ENCODE measurements at places on chromosomes 11 and 22. TPM values are rescaled to one million over a fixed set of nuclear protein-coding genes. Genes with fewer than 3 reads are reported as not detected.
A peak's percentile ranks its signal among the peaks of the same experiment; 100 is the strongest.

Gene IL17REL
- 0.10 TPM for total RNA-seq

Gene GSTT2
- total RNA-seq: not detected

- peaks cover 52% of the 10 kb centered on the region for H3K4me1 ChIP-seq
- no peak for DNase-seq
- H3K27ac ChIP-seq: no peak overlapping the region
- H3K27me3 ChIP-seq: no peaks in the 10 kb centered on the region
Measured at GRCh38 chr22:22682807-22683667, 38.6 kb downstream of the GGTLC2 start.

GRCh38 chr11:94794287-94795168 is 26.4 kb downstream of the AMOTL1 start:
- no peaks in the 10 kb centered on the region for H3K4me1 ChIP-seq
- H3K36me3 ChIP-seq: no peaks in the 10 kb centered on the region
- DNase-seq: no peak
- H3K4me3 ChIP-seq: no peak overlapping the region
- H3K27ac ChIP-seq: no peak overlapping the region

- no peaks in the 10 kb centered on the region for H3K27me3 ChIP-seq
- H3K27ac ChIP-seq: no peak overlapping the region
- no peaks in the 10 kb centered on the region for H3K36me3 ChIP-seq
- H3K4me1 ChIP-seq: no peaks in the 10 kb centered on the region
- no peak overlapping the region for H3K4me3 ChIP-seq
Measured at GRCh38 chr11:111336582-111337256, 38.4 kb downstream of the POU2AF3 start.

DNA sequence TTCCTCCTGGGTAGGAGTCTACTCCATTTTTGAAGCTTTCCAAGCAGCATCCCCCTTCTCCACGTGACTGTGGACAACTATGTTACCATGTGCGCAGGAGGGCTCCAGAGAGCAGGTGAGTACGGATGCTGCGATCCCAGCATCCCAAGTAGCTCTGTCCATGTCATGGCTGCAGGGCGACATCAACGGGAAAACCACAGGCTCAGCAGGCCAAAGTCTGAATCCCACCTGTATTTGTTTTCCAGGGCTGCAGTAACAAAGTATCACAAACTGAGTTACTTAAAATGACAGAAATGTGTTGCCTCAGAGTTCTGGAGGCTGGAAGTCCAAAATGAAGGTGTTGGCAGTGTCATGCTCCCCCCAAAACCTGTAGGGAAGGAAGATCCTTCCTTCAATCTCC is 40.3 kb downstream of the MCHR1 start:
- no peaks in the 10 kb centered on the region for H3K27me3 ChIP-seq
- H3K4me1 ChIP-seq: peaks cover 4% of the 10 kb centered on the region

GRCh38 chr11:945986-946385 is 20.3 kb downstream of the AP2A2 start:
- DNase-seq: no peak
- no peak overlapping the region for H3K27ac ChIP-seq
- no peaks in the 10 kb centered on the region for H3K27me3 ChIP-seq
- H3K36me3 ChIP-seq: peaks cover 1% of the 10 kb centered on the region

- H3K36me3 ChIP-seq: no peaks in the 10 kb centered on the region
- peak; percentile 82 for DNase-seq
- H3K4me3 ChIP-seq: no peak overlapping the region
- H3K27ac ChIP-seq: peak overlapping the region; percentile 75
Measured at GRCh38 chr11:116993599-116993998, 104.6 kb downstream of the SIK3 start.

DNA sequence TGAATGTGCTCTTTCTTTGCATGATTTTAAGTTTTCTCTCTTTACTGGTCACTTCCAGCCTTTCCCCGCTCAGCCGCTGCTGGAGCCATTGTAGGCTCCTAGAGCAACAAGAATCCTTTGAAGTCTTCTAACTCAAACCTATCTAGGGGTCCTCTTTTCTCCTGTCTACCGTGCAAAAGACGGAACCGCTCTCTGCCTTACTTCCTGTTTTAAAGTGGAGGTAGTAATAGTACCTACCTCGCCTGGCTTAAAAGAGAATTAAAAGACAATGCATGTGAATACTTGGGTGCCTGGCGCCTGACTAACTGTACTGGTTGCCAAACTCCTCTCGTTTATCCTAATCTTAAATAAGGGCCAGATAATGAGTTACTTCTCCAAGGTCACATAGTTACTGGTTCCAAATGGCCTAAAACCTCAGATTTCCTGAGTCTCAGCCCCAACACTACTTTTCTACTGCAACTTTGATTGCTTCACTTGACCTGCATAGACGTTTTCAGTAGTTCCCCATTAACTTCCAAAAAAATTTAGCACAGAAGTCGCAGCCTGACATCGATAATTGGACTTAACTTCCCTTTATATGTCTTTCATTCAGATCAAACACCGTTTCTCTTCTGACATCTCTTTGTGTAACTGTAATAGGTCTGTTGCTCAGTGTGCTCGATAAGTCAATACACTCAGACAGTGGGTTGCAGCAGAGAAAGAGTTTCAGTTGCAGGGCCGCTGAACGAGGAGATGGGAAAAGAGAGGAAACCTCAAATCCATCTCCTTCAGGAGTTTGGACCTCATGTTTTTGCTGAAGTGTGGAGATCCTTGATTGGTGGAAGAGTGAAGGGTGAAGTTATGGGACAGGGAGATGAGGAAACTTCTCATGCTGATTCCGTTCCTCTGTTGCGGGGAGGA is 891 bp downstream of the SAMM50 start:
- H3K27me3 ChIP-seq: no peaks in the 10 kb centered on the region
- peak overlapping the region; percentile 88 for H3K27ac ChIP-seq
- peak; percentile 63 for DNase-seq

GRCh38 chr11:119560961-119561360 is 138.0 kb upstream of the THY1 start:
- H3K4me1 ChIP-seq: no peaks in the 10 kb centered on the region
- no peak for DNase-seq
- no peaks in the 10 kb centered on the region for H3K27me3 ChIP-seq
- no peak overlapping the region for H3K27ac ChIP-seq
- no peaks in the 10 kb centered on the region for H3K36me3 ChIP-seq
